CD4-positive, alpha-beta T cell treated with Interleukin-21 for 1 hour (primary cell): ENCODE measurements at places on chromosomes 7 and 10.
A peak's percentile ranks its signal among the peaks of the same experiment; 100 is the strongest.

DNA sequence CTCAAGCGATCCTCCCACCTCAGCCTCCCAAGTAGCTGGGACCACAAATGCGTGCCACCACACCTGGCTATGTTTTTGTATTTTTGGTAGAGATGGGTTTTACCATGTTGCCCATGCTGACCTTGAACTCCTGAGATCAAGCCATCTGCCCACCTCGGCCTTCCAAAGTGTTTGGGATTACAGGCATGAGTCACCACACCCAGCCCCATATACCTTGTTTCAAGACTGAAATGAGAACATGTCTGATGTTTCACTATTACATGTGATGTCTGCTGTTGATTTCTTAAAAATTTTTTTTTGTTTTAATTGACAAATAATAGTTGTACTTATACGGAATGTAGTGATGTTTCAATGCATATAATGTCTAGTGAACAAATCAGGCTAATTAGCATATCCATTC is 14.5 kb downstream of the KLHL7 start:
- DNase-seq = no peak

- no peak for DNase-seq
Measured at GRCh38 chr10:70863470-70864160, 24.8 kb downstream of the PCBD1 start.

- DNase-seq = no peak
Measured at GRCh38 chr7:142916508-142916907, 17.0 kb downstream of the TRPV5 start.

GRCh38 chr10:59324597-59324996 is 37.8 kb downstream of the FAM13C start:
- DNase-seq = no peak

- DNase-seq = no peak
Measured at GRCh38 chr10:108275895-108276685, 1111.6 kb upstream of the SORCS1 start.

DNA sequence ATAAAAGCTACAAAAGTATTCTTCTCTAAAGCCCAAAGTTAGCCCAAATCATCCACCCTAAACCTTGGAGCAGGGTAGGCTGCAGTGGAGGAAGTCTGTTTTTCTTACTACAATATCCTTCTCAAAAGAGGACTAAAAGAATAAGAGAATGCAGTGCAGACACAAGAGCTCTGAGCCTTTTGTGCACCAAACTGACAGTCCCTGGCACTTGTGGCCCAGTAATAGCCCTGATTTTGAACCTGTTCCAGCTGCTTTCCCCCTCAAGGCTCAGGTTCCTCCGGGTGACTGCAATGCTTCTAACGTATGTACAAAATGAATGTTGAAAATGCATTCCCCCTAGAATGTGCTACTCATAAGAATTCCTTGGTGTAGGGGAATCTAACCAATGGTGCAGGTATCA is 154.4 kb downstream of the JAZF1 start:
- no peak for DNase-seq

- no peak for DNase-seq
Measured at GRCh38 chr7:109836016-109836415, 1254.9 kb upstream of the LRRN3 start.

- no peak for DNase-seq
Measured at GRCh38 chr7:108360058-108360800, 96.0 kb downstream of the NRCAM start.

- peak; percentile 19 for DNase-seq
Measured at GRCh38 chr10:97534746-97535367, 36.1 kb downstream of the UBTD1 start.

DNA sequence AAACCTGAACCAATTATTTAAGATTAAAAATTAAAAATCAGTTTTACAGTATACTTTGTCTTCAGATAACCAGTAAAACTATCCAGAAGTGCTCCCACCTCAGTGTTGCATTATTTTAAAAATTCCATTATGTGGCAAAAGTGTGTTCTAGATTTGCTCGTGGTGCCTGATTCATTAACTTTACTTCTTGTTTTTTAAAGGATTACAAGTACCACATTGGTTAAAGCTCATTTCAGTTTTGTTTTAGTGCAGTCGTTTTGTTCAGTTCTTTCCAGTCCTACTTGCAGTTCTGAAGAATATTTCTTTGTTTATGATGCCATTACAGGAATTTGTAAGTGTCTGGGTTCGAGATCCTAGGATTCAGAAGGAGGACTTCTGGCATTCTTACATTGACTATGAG is 69.0 kb downstream of the SNX10 start:
- DNase-seq = peak; percentile 5

DNA sequence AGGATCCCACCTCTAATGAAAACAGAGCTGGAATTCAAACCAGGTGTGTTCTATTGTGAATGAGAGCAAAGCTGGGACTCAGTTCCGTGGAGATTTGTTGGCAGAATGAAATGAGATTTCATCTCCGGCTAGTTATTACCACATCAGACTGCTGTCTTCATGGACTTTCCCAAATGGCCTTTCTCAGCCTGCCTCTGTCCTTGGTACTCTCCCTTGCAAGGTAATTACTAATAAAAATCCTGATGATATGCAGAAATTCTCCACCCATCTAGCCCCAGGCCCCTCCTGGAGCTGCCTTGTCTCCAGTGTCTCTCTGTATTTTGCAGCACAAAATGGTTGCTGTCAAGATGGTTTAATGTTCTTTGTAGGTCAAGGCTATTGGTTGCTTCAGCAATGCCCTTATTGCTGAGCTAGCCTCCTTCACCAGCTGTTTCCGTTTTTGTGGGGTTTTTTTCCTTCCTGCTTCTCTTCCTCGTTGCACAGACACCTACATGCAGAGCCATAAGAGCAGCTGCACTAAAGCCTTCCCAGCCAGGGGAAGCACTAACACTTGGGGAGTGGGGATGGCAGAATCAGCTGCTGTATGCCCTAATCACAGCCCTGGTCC is 185.0 kb upstream of the GHITM start:
- DNase-seq = no peak

GRCh38 chr7:42687211-42688055 is 224.4 kb downstream of the C7orf25 start:
- DNase-seq = no peak

DNA sequence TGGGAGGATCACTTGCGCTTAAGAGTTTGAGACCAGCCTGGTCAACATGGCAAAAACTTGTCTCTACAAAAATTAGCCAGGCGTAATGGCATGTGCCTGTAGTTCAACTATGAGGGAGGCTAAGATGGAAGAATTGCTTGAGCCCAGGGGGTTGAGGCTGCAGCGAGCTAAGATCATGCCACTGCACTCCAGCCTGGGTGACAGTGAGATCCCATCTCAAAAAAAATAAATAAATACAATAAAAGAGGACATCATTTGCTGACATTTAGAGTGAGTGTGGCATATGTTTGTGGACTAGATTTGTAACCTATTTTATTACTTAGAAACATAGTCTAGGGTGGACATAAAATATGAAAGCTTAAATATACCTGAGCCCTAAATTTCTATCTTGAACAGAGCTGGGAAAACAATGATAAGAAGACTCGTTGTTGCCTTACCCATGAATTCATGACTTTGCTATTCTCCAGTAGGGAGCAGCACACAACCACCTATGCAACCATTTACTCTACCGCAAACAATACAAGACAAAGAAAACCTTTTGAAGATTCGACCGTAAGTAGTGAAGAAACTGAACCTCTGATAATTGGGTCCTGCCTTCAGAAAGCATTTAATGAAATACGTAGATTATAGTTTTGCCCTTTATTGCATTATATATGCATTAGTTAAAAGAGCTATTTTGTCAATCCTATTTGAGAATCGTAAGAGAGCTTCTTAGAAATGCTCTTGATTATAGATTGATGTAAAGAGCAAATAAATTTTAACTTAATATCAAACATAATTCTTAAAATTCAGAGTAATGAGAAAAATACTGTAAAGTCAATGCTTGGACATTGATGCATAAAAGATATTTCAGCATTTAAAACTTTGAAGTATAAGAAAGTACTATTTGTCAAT is 83.5 kb downstream of the GNAT3 start:
- DNase-seq = no peak

GRCh38 chr10:59704630-59705029 is 5.0 kb downstream of the SLC16A9 start:
- DNase-seq = no peak

- DNase-seq = no peak
Measured at GRCh38 chr10:30464675-30465074, 30.7 kb downstream of the MAP3K8 start.

DNA sequence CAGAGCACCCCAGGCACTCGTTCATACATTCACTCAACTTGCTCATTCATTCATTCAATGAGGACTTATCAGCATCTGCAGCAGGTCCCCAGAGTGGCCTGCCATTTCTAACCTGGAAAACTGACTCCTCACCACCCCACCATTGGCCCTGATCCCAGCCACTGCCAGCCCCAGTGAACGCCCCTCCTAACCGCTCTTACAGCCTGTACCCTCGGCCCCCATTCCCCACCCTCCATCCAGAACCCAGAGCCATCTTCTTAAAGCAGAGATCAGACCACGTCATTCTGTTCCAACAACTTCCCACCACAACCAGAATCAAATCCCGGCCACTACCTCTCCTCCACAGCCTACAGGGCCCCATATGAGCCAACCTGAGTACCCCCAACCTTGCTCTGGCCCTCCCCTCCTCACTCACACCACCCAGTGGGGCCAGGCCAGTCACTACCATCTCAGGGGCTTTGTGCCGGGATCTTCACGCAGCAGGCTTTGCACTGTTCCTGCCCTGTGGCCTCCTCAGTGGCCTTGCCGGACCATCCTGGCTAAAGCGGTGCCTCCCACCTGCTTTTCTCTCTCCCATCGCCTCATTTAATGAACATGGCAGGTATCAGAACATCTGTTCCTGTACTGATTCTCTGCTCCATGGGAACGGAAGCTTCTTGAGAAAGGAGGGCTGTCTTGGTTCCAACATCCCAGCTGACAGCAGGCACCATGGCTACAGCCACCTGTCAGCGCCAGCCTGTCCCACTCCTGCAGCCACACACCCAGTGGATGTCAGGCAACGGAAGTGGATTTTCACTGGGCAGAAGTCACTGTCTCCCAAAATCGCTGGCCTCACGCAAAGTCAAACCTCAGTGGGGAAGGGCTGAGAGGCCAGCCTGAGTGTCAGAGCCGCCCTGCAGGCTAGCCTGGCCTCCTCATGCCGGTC is 45.4 kb downstream of the FAM53B start:
- no peak for DNase-seq
